ENCODE measurements at places on chromosomes 1 and 21.
A peak's percentile ranks its signal among the peaks of the same experiment; 100 is the strongest.

DNA sequence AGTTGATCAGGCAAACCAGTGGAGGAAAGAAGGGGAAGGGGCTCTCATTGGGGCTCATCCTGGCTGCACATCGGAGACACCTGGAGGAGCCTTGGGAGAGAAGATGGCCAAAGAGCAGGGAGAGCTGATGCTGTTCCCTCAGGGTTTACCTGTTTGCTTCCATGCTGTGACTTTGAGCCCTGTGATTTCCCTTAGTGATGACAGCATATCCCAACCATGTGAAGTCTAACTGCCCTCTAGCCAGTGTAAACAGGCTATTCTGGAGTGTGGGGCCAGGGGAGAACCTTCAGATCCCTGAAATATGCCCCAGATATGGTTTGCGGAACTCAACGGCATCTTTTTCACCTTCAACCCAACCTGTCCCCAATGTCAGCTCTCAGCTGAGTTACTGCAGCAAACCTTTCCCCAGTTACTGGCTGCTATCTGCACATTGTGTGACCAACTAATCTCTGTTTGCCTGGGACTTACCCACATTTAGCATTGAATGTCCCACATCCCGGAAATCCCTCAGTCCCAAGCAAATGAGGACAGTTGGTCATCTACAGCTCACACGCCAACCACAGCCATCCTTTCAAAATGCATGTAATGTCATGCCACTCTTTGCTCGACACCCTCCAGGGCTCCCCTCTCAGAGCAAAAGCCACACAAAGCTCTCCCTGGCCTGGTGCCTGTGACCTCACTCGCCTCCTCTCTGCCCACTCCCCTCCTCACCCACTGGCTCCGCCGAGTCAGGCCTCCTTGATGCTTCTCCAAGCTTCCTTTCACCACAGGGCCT lies 242.3 kb downstream of the KCNJ6 start:
- no peak for DNase-seq

DNA sequence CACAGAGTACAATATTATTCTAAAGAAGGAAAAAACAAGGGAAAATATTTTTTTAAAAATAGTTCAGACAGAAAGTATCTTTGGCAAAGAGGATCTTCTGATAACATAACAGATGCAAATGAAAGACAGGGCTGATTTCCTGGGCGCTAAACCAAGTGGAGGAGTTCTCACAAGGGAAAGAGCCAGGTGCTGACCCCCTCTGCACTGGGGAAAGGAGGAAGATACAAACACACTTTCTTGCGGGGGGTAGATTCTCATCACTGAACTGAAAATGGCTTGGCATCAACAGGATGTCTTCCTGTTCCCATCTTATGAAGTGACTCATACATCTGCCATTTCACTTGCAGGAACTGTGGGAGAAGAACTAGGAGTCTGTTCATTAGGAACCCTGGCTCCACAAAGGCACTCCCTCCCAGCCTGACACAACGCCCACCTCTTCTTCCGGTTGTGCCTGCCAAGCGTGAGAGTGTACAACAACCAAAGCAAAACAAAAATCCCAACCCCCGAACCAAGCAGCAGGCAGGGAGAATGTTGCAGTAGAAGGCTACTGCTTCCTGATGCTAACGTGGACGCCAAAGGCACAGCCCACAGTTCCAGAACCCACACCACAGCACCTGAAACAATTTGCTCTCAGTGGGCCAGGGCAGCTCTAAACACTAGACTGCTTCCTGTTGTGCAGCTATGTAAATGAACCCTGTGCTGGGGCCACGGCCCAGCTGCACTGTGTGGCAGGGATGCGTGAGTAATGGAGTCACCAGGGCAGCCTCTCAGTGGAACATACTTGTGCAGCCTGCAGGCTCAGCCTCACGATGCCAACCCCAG lies 51.0 kb downstream of the GADD45A start:
- no peak for DNase-seq

- DNase-seq = no peak
These were observed 111.1 kb downstream of the GLUL start for GRCh38 chr1:182280504-182280900.

DNA sequence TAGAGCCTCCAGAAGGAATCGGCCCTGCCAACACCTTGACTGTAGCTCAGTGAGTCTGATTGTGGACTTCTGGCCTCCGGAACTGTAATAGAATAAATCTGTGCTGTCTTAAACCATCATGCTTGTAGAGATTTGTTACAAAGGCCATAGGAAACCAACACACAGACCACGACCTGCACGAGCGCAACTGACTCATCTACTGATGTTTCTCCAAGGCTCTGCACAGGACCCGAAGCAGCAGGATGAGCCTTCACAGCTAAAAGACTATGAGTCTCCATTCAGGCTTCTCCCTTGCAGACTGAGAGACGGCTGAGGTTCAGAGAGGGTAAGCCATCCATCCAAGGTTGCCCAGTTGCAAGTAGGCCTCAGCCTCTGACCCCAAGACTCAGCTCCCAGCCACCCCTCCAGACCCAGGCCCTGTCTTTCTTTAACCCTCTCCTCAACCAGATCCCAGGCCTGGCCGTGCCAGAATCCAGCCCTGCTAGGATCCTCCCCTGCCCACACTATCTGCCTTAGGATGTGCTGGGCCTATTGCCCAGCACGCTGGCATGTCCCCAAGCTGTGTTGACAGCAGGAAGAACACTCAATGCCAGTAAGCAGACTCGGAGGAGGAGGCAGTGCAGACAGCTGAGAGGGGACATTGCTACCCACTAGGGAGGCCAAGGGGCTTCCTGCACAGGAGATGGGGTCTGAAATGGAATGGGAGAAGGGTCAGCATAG lies 109.0 kb downstream of the HMGB4 start:
- DNase-seq = no peak

GRCh38 chr21:29340228-29340627 lies 41.5 kb downstream of the BACH1 start:
- no peak for DNase-seq

- DNase-seq = no peak
These were observed 29.2 kb downstream of the MAPKAPK2 start for GRCh38 chr1:206713910-206714312.

DNA sequence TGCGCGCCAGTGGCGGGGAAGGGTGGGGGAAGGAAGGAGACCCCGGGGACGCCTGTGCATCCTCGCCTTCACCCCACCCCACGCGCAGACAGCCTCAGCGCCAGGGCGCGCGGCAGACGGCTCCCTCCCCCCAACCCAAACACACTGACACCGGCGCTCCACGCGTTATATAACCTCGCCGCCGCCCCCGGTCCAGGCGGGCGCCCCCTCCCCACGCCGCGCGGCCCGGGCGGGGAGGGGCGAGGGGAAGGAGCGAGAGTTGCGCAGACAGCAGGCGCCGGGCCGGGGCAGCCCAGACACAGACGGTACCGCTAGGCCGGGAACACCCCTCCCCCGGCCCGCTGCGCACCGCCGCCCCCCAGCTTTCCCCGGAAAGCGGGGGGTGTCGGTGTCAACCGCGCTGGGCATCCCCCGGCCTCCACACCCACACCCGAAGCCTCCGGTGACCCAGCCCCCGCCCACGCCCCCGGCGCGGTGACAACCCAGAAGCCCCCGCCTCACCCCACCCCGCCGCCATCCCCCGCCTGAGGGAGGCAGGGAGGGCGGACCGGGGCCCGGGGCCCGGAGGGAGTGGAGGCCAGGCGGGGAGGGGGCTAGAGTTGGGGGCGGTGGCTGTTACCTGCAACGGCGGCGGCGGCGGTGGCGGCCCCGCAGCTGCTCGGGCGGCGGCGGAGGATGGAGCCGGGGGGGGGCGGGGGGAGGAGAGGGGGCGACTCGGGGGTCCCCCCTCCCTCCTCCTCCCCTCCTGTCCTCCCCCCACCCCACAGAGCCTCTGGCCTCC lies 432 bp downstream of the AKT3 start:
- DNase-seq = peak; percentile 3

DNA sequence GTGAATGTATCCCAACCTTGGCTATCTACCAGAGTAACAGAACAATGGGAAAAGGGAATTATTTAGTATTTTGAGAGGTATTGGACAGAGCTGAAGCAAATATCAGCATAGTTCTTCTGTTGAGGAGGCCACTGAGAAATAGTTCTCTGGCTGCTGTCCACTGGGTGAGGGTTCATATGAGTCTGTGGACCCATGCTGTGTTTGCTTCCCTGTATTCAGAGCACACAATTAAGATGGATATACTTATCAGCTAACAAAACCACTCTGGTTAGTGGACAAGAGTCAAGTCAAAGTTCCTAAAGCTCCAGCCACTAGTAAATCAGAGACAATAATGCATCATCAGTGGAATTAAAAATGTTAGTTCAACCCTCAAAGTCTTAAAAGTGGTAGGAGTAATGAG lies 66.1 kb downstream of the RGS18 start:
- DNase-seq = no peak

DNA sequence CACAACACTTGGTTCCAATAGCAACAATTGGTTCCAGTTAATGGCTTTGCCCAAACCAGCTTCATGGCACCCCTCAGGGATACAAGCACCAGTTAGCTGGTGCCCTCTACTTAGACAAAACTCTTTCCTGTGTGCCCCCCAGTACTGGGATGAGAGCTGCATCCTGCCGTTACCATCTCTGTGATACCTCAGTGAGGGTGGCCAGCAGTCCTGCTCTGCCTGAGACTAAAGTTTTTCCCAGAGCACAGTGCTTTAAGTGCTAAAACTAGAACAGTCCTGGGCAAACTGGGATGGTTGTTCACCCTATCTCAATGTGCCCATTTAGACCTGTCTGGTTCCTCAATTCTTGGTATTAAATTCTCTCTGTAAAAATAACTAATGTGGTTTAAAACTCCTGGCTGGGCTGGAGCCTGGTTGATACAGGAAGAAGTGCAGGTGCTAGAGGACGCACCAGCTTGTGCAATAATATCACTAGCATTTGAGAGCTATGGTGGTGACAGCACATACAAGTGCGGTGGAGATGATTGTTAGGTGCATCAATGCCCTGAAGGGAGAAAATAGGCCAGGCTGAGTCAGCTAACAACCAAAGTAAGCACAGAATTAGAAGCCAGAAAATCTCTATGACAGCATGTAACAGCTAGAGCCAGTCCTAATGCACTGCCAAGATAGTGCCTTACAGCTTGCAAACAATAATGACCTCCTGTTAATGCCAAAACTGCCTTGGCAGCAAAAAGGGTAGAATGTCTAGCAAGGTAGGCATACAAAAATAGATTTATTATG lies 179.8 kb upstream of the GALNT2 start:
- no peak for DNase-seq

GRCh38 chr1:15016526-15016925 lies 137.0 kb upstream of the TMEM51 start:
- DNase-seq = no peak

DNA sequence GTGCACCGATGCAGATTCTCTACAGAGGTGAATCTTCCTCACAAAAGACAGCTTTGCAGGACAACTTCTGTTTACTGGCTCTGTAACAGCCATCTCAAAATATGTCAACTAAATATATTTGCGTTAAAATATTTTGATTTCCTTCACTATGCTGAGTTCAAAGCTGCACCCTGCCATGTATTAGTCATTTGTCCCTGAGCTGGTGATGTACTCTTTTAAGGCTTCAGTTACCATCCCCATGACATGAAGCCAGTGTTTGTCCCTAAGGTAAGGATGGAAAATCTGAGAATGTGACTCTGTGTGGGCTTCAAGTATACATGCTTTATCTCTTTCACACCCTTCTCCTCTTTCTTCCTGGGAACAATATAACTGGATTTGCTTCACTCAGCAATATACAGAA lies 70.2 kb upstream of the BTG3 start:
- DNase-seq = no peak

DNA sequence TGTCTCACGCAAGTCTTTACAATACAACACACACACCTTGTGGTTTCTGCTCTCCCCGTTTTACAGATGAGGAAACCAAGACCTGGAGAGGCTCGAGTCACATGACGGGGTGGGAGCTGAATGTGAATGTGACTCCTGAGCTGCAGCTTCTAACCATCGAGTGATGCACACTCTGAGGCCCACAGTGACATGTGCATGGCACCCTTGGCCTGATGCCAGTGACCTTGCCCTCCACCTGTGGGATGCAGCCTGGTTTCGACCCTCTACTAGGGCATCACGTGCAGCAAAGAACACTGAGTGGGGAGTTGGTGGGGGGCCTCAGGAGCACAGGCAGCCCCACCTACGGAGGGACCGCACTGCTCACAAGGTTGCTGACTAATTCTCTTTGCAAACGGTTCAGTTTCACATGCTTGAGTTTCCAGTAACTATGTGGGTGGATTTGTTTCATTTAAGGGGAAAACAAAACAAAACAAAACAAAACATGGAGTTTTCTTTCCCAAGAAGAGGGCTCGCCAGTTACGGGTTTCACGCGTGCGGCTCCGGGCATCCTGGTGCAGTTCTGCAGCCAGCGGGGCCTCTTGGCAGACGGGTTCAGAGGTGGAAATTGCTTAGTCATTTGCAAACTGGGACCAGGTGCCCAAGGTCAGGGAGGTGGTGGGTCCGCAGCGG lies 22.9 kb downstream of the SPSB1 start:
- DNase-seq = no peak

DNA sequence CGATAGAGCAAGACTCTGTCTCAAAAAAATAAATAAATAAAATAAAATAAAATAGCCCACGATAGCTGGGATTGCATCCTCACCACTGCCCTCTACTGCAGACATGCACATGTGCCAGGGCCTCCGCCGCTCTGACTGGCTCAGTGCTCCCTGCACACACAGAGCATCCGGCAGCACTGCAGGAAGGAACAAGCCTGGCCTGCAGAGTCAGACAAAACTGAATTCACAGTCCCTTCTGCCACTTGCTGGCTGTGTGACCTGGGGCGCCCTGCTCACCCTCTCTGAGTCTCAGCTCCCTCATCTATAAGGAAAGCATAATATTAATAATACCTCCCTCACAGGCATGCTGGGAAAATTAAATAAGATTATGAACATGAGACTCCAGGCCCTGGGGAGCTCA lies 35.4 kb downstream of the CSMD2 start:
- no peak for DNase-seq

DNA sequence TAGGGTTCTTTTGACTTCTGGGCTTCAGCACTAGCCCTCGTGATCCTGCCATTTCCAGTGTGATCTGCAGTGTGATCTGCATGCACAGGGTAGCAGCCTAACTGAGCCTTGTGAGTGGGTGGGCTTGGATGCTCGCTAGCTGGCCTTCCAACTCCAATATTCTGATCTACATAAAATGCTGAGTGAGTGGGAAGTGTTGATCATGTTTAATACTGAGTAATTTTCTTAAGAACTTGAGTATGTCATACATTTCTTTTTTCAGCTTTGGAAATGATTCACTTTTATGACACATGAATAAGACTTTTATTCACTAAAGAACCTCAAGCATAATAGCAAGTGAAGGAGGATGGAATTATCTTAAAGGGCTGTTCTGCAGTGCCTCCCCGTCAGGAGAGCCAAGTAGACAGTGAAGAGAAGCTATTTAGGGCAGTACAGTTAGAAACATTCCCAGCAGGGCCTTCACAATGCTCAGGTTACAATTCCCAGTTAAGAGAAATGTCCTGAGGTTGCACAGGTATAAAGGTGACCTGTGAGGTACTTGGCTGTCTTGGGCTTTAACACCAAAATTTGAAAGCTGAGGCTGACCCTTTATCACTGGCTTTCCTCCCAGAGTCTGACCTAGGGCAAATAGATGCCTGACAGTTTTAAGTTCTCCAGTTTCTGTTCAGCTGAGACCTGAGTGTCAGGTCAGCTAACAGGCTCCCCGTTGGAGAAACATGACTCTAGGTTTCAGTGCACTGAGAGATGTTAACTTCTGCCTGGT lies 29.1 kb upstream of the LRRC8C start:
- no peak for DNase-seq

- DNase-seq = no peak
These were observed 231.3 kb downstream of the FOXD2 start for GRCh38 chr1:47669081-47669585.

GRCh38 chr1:166174108-166174507 lies 7.3 kb upstream of the FAM78B start:
- DNase-seq = no peak

GRCh38 chr1:156591181-156591431 lies 470 bp upstream of the NAXE start:
- DNase-seq = no peak
